NCI-H1092 (cell line): ENCODE measurements at places on chromosomes 2 and 18.

DNA sequence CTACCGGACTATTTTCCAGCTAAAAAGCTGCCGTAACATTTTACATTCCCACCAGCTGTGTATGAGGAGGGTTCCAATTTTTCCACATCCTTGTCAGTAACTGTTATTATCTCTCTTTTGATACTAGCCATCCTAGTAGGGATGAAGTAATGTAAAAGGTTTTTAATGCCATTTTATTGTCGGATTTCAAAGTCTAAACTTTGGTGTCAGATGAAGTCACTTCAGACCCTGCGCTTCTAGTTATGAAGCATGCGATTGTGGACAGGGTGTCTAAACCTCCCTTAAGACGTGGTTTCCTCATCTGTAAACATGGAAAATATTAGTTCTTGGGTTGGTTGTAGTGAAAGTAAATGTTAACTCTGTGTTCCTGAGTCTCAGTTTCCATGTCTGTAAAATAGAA, 4.7 kb downstream of the DGKD start:
- no peak for DNase-seq

DNA sequence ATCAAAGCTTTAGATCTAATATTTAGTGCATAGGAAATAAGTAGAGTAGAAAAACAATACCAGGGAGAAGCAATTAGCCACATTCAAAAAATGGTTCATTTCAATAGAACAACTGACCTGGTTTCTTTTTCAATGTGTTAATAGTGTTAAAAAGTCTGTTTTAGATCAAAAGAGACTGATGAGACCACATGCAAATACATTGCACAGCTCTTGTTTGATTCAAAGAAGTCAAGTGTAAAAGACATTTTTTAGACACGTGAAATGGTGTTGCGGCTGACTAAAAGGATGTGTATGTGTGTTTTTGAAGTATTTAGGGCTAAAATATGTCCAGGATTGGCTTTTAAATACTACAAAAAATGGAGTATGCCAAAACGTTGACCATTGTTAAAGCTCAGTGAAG, 1.2 kb upstream of the AOX1 start:
- DNase-seq, result no peak

GRCh38 chr18:49795612-49796552, 17.5 kb downstream of the ACAA2 start:
- DNase-seq, result no peak

DNA sequence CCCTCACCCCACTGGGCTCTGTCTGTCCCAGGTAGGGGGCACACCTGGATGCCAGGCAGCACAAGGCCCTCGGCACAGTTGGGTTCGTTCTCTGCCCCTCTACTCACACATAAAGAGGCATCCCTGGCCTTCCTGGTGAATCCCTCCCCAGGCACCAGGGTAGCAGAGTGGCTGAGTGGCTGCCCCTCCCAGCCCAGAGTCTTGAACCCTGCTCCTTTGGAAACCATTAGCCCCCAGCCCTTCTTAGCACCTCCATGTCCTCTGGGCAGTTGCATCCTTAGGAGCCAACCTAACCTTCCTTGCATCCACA, 2.0 kb downstream of the GPC1 start:
- DNase-seq, result no peak
